ENCODE measurements at places on chromosomes 4 and X.

DNA sequence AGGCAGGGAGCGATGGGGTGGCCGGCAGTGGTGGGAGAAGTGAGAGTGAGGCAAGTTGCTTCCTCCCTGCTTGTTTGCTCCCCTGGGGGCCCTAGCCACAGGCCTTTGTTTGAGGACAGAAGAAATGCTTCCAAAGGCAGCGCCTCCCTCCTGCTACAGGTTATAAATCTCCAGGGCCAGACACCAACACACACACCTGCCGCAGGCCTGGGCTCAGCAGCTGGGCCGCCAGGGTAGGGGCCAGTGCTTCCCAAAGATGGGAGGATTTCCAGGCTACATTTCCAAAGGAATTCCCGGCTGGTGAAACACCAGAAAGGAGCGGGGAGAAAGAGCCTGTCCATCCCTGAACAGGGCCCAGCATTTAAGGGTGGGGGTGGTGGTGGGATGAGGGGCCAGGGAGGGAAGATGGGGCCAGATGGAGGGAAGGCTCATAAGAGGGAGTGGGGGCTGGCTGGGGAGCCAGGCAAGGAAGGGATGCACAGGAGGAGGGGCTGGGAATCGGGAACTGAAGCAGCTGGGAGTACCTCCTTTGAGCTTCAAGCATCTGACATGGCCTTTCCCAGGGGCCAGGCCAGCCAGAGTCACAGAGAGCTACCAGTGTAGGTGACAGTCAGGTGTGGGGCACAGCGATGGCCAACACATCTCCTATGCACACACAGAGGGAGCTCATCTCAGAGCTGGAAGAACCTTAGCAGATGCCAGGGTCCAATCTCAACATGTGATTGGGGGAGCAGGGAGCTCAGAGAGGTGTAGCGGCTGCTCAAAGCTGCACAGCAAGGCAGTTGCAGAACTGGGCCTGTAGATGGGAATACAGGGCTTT lies 143.9 kb downstream of the PJA1 start:
- no peak for DNase-seq

- no peak for DNase-seq
These were observed 66.0 kb upstream of the STOX2 start for GRCh38 chr4:183838987-183839712.

GRCh38 chrX:124362072-124362471 lies 15.7 kb downstream of the SH2D1A start:
- no peak for DNase-seq

DNA sequence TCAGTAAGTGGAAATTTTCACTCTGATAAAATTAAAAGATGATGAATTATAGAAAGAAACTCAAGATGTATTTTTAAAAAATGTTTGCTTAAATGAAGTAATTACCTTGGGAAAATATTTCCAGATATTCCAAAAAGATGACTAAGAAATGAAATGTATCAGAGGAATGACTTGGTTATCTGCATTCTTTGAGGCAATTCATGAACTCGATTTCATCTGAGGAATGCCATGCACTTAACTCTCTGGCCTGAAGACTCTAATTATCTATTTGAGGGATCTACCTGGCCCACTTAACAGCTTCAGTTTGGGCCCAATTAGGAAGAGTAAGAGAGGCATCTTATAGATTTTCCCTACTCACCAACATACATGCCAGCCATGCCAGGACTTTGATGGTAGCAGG lies 182.3 kb downstream of the INPP4B start:
- DNase-seq: no peak

GRCh38 chrX:115589419-115589818 lies 28.4 kb downstream of the PLS3 start:
- no peak for DNase-seq

- DNase-seq: no peak
These were observed 3.3 kb downstream of the XPNPEP2 start for GRCh38 chrX:129741880-129742758.

GRCh38 chr4:19095491-19096046 lies 1074.0 kb upstream of the LCORL start:
- DNase-seq: no peak

GRCh38 chr4:164383058-164383357 lies 370.9 kb upstream of the SMIM31 start:
- no peak for DNase-seq

DNA sequence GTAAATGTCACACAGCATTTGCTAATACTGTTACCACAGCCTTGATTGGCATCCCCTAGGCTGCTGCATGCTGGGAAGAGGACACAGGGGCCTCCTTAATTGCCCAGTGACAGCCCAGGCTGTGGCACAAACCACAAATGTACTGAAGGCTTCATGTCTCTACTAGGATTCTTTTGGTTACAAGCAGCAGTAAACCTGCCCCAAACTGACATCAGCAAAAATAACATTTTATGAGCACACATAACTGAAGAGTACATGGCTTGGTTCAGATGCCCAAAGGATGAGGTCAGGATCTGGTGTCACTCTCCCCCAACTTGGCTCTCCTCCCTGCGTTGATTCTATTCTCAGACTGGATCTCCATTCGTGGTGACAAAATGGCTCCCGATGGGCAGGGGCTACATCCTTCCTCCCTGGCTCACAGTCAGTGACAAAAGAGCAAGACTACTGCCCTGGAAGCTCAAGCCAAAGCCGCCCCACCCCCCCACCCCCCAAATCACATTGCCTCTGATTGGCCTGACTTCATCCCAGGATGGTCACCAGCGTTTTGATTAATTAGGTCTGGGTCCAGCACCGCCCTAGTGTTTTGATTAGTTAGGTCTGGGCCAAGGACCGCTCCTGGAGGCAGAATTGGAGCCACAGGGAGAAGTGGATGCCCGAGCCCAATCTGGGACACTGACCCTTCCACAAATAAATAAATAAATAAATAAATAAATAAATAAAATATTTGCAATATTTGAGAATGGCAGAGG lies 180.5 kb upstream of the RBPJ start:
- DNase-seq: no peak

DNA sequence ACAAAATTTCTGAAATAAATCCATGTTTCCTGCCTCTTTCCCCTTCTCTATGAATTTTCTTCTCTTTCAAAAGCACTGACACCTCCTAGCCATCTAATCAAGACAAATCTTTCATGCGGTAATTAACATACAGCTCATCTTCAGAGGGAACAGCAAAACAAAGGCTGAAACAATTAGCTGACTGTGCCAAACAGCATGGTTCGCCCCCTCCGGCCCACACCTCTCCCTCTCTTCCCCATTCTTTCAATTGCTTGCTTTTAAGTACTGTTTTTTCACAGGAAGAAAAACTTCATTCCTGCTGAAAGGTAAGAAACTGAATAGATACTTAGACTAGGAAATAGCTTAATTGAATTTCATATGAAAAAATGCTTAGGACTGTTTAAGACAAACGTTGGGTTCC lies 291.1 kb upstream of the NOCT start:
- no peak for DNase-seq

GRCh38 chrX:97030463-97030862 lies 146.8 kb downstream of the RPA4 start:
- no peak for DNase-seq

- DNase-seq: no peak
These were observed 137.4 kb downstream of the DKK2 start for GRCh38 chr4:106898621-106899230.

DNA sequence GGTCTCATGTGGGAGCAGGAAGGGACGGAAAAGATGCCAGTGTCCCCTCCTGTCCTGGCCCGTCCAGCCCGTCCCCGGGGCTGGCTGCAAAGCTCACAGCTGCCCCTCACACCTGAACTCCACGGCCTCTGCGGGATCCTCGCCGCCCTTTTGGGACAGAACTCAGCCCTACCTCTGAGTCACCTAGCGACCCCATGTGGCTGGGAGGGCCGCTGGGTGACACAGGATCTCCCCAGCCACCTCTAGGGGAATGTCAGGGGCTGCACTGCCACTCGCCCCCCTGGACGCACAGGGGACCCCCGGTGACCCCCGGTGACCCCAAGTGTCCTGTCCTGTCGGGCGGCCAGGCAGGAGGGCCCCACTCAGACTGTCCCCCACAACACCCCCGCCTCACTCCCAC lies 748 bp downstream of the FAM9B start:
- no peak for DNase-seq

- DNase-seq: no peak
These were observed 30.6 kb upstream of the IL9R start for GRCh38 chrX:155966876-155967275.

GRCh38 chrX:119095936-119096335 lies 23.1 kb downstream of the CT47C1 start:
- no peak for DNase-seq

DNA sequence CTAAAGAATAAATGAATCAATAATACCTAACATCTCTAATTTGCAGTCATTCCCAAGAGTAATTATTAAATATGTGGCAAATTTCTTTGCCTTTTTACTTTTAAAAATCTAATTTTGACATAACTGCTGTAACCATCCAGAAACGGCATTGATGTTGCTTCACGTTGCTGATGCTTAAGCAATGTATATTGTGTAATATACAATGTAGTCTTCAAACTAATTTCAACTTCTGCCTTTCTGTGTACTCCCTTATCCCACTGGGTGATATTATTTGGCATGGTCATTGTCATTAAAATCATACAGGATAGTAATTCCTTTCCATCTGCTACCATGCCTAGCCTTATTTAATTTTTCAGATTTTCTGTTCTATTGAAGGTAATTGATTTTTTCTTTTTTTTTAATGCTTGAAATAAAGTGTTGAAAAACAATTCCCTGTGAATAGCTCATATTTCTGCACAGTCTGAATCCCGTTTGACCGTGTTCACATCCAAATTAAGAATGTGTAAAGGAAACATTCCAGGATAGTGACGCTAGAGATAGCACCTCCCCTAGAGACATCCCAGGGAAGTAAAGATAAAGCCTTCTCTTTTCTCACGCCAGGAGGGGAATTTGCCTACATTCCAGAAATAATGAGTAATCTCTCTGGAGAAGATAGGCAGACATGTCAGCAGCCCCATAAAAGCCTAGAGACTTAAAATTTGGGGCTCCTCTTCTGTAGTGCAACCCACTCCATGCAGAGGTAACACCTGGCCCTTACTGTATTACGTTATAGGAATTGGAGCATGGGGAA lies 8.6 kb downstream of the FAM200B start:
- no peak for DNase-seq

DNA sequence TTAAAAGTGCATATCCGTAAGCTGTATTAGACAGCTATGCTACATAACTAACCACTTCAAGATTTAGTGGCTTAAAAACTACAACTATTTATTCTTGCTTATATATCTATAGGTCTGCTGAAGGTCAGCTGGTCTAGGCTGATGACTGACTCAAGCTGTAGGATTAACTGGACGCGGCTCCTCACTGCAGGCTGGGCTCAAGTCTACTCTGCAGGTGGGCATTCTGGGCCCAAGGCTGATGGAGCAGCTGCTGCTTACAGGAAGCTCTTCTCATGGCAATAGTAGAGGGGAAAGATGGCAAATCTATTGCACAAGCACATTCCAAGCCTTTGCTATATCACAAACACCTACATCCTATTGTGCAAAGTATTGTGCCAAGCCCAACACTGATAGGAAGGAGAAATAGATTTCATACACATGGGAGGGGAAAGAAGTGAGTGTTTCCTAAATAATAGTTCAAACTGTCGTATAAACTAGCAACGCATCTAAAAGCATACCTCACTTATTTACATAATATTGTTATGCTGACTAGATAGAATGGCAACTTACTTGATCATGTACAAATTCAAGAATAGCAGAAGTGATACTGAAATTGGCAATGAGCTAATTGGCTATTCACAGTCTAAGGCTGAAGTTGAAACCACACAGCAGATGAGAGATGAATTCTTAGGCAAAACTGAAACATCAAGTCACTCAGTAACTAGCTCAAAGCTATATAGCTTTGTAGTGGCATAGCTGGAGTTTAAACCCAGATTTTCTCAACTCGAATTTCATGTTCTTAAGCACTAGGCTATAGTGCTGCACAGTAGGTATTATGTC lies 263.8 kb downstream of the NKX6-1 start:
- DNase-seq: no peak

- peak; percentile 57 for DNase-seq
These were observed 2.7 kb upstream of the RENBP start for GRCh38 chrX:153947009-153947769.

- no peak for DNase-seq
These were observed at the start of gene MAP3K15 for GRCh38 chrX:19514791-19515614. MAP3K15 (minus strand) TSS chrX:19515508; CDS start chrX:19515261, 247 bp downstream.

DNA sequence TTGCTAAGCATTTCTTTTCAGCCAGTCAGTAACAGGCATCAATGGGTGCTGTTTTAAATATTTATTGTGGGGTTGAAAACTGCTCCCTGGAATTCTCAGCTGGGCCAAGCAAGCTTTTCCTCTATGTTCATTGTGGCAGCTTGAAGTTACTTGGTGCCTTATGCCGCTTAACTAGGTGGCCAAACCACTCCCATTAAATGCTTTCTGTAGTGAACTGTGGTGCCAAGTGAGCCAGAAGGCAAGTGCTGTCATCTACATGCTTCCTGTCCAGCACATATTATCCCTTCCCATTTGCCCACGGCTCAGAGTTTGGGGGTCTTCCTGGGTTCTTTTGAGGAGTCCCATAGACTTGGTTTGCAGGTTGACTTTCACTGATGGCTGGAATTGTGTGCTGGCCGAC lies 64.8 kb downstream of the TAB3 start:
- DNase-seq: no peak

- DNase-seq: no peak
These were observed at the start of gene SHISA3 for GRCh38 chr4:42396752-42397634. SHISA3 (plus strand) TSS chr4:42397488; CDS start chr4:42398057, 569 bp downstream.

All from activated CD8-positive, alpha-beta memory T cell treated with anti-CD3 and anti-CD28 coated beads for 4 hours (primary cell).